ENCODE measurements at places on chromosomes 5 and 9.

GRCh38 chr5:16853518-16853917, 82.6 kb downstream of the MYO10 start:
- DNase-seq = no peak

GRCh38 chr5:68533571-68534084, 318.1 kb downstream of the PIK3R1 start:
- no peak for DNase-seq

DNA sequence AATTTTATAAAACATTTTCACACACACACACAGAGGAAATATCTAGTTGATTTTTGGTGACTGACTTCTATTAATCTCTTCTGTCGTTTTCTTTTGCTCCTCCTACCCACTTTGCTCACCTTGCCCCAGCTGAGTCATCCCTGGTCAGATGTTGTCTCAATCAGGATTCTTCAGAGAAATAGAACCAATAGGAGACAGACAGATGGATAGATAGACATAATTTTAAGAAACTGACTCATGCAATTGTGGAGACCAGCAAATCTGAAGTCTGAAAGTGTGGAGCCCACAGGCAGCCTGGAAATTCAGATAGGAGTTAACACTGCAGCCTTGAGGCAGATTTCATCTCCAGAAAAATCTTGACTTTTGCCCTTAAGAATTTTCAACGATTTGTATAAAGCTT, 37.0 kb upstream of the PIK3R1 start:
- no peak for DNase-seq

DNA sequence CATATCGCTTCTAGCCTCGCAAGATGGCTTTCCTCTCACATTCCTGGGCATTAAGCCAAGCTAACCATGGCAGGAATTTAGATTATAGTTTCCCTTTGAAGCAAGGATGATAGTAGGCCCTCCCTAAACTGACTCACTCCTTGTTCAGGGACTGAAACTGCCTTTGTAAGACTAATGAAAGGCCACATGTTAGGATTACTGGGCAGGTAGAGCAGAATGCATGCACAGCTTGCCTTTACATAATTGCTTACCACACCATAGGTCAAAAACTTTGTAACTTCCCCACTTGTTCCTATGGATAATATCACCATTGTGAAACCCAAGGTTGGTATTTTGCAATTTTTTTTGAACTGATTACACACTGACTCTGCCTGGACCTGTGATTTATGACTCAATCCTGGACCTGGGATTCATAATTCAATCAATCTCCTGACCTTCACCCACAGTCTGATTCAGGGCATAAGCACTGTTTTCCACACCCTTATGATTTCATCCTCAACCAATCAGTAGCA, 41.0 kb upstream of the PRDM9 start:
- DNase-seq = peak; percentile 2

- no peak for DNase-seq
Measured at GRCh38 chr5:146402949-146403348, 44.2 kb upstream of the TCERG1 start.

DNA sequence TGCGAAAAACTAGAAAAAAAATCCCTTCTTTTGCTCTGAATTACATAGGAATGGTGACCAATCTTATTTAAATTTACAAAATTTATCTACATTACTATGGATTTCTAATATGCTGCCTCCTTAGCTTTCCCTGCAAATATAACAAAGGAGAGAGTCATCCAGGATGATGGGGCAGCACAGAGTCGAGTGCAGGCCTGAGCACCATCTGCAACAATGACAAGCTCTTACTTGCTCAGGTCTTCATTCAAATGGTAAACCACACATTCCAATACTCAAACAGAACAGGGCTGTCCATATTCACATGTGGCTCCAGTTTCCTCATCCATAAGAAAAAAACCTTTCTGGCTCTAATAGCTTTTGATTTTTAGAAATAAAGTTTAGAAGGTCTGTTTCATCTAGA, 33.5 kb upstream of the ZNF354B start:
- no peak for DNase-seq

- DNase-seq = no peak
Measured at GRCh38 chr5:54197018-54197417, 113.4 kb downstream of the ARL15 start.

DNA sequence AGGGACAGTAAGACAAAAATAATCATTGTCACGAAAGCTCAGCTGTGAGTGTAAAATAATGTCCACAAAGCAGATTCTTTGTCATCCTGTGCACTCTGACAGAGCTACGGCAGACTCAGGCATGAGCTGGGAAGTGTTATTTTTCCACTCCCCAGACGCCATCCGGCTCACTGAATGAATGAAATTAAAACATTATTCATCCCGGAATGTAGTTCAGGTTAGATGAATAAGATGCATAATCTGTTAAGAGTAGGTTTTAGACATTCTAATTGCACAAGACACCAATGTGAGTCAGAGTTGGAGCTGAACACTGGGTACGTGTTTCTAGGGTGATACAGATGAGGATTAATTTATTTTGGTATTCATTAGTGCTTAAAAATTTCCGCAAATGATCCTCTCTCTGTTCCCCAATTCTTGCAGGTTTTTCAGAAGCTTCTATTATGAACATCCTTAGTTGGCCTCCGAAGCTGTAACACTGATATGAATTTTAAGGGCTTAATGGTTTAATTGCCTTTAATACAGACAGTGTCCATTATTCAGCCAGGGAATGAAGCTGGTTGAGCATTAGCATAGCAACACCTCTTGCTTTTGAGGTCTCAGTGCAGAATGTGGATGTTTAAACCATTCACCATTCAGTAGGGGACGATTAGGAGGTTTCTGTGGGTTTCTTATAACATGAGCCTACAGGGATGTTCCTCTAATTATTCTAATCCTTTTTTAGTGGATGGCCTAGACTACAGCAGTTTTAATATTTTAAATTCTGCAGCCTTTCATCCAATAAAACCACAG, 65.6 kb upstream of the FRRS1L start:
- peak; percentile 91 for DNase-seq

- DNase-seq = no peak
Measured at GRCh38 chr5:53956196-53956595, 354.2 kb downstream of the ARL15 start.

Measured in fibroblast of skin of back (primary cell).